RWPE1 (cell line): ENCODE measurements at places on chromosomes 6 and 20.

DNA sequence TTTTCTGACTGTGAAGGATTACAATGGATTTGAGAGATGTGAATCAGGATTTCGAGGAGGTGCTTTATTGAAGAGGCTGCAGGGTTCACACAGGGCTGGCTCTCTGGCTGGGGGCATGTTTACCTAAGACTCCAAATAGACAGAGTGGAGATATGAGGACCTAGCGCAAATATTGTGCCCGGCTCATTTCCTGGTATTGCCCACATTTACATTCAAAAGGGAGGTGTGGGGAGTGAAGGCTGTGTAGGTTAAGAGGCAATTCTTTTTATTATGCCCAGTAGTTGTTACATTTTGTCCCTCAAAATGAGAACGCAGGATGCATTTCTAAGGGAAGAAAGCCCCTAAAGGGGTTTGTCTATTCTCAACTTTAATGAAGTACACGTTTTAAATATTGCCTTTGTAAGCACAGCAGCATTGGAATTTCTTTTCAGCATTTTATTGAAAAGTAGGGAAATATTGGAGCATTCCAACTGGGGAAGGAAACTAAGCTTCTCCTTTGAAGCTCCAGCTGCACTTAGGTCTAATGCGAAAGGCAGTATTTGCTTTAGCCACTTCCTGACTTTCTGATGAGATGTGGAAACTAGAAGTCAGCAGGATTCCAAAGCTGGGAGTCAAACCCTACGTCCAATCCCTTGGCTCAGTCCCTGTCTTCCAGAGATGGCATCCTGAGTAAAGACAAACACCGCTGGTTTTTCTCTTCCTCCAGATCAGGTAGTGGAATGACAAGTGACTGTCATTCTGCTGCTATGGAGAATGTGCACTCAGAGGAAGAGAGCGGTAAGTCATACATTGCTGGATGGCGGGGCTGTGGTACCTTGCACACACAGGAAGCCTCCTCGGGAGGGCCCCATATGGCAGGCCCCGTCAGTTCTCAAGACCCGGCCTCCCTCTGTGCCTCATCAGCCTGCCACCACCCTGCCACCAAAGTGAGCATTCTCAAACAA, 70.7 kb downstream of the MYB start:
- no peak for DNase-seq

- DNase-seq = no peak
These were observed 42.5 kb downstream of the DUSP22 start for GRCh38 chr6:334536-335510.

GRCh38 chr20:48076747-48077146, 291.5 kb upstream of the SULF2 start:
- no peak for DNase-seq

DNA sequence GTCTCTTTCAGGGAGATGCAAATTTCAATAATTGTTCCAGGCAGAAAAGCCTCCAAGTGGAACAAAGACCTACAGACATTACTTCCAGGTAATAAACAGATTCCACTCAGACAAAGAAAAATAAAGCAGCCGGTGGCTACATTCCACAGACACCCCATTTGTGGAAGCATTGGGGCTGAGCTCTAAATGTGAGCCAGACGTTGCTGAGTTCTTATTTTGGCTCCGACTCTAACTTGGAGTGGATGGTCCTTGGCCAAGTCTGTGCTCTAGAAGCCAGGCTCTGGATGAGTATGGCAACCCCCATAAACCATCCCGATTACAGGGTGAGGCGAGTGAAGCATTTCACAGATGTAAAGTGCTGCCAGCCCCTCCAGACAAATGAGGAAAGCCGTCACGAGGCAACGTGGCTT, 6.6 kb downstream of the TRAM2 start:
- DNase-seq = no peak

- DNase-seq = no peak
These were observed 67.1 kb upstream of the NOTCH4 start for GRCh38 chr6:32290886-32291450.

GRCh38 chr6:81743649-81744048, 8.8 kb downstream of the TENT5A start:
- no peak for DNase-seq

DNA sequence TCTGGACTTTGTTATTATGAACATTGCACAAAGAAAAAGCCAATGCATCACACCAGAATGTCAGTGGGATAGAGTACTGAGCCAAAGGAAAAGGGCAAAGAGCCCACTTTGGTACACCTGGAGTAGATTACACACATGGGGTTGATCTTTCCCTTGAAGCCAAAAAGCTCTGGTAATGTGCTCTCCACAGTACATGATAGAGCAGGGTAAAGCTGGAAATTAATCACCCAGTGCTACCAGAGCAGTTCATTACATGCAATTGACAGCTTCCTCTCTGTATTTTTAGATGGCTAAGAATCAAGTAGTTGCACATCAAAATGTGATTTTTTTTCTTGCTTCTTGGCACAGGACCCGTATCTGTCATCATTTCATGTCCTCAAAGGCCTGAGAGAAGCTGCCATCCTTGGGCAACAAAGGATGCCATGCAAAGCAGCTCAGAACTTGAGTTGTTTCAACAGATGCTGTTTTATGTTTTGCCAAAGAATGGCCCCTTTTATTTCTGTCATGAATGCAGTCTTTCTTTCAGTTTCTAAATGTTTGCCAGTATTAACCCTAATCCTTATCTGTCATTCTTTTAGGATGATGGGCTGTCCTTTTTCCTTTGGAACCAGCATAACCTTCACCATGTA, 88.1 kb downstream of the HDGFL1 start:
- DNase-seq = no peak

- peak; percentile 72 for DNase-seq
These were observed 96.1 kb upstream of the BHLHE23 start for GRCh38 chr20:63102721-63103375.

DNA sequence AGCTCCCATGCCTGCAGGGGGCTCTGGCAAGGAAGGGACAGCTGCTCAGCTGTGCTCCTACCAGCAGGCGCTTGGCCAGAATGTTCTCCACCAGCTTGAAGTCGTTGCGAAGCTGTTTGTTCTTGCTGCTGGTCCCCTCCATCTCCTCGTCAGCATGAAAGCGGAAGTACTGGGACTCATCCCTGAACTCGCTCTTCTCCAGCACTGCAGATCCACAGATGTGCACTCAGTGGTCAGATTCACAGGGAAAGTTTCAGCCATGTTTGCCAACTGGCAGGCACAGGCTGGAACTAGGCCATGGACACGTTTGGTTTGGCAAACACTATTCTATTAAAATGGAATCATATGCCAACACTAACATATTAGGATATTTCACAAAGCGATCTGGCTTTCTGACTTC, 167.9 kb downstream of the PREX1 start:
- DNase-seq = no peak

DNA sequence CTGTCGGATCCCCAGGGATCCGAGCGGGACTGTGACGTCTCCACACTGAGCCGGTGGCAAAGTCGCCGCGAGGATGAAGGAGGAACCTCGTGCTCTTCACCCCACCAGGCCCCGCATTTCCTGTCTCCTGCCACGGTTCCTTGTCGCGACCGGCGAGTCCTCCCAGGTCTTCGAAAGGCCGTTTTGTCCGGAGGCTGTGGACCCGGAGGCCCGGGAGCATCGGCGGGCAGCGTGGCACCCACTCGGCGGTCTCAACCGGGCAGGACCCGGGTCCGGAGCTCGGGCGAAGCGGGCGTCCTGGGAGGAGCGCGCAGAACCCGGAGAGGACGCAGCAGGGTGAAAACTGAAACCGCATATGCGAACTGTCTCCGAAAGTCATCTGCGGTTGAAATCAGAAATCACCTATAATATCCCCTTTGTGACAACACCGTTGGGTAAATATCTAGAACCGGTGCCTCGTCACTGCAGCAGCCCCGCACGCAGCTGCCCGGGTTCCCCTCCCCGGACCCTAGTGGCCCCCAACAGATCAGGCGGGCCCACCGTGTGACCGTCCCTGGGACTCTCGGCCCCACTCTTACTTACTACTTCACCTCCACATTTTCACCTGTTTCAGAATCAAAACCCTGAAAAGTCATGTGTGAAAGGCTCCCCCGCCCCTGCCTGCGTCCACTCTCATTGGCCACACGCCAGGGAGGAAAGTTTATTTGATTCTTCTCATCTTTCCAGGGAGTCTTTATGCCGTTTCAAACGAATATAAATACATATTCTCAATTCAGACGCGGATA, 3.1 kb upstream of the ULBP2 start:
- DNase-seq = no peak

- no peak for DNase-seq
These were observed 678.6 kb downstream of the MAFB start for GRCh38 chr20:40010483-40010882.

DNA sequence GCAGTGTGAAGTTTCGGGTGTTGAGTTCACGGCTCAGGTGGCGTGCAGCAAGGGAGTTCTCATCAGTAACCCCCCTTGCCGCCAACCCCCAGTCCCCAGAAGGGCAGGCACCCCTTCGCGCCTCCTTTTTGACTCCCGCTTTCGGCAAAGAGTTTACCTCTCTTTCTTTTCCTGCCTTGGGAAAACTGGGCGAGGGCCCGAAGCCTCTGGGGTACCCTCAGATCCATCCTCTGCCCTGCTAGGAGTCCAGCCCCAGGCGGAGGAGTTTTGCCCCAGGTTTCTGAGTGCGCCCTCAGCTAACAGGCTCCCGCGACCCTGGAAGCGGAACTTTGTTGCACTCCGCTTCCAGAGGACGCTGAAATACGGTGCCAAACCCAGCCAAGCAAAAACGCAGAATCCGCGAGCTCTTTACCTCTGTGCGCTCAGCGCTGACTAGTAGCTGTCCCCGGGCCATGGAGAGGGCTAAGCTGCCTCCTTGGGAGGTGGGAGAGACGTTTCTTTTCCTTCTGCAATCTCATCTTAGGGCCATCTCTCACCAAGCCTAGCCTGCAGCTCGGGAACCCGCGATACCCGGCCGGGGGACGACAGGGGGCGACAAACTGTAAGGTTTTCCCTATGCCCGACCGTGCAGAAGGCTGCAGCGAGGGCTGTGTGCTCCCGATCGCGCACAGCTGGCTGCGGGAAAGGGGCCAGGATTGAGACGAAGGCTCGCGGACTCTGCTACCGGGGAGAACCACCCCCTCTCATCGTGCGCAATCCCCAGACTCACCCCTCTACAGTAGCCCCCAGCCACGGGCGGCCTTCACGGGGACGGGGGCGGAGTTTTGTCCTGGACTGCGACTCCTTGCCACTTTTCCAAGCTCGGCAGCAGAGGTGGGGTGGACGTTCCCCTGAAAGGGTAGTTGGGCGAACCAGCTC, 2.7 kb upstream of the PAX1 start:
- peak; percentile 15 for DNase-seq

DNA sequence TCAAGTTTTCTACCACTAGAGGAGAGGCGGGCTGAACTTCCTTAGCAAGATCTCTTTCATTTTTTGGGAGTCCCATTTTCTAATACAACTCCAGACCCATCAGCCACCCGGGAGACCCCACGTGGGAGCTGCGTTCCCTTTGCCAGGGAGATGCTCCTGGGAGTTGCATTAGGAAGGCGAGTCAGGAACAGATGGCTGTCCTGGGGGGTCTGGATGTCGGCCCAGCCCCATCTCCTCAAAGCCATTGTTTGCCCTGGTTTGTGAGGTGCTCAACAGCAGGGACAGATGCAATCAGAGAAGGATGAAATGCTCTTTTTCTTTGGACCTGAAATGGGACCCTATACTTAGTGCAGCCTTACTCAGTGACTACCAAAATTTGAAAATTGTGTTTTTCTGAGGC, 39.4 kb downstream of the CARMIL1 start:
- DNase-seq = no peak

DNA sequence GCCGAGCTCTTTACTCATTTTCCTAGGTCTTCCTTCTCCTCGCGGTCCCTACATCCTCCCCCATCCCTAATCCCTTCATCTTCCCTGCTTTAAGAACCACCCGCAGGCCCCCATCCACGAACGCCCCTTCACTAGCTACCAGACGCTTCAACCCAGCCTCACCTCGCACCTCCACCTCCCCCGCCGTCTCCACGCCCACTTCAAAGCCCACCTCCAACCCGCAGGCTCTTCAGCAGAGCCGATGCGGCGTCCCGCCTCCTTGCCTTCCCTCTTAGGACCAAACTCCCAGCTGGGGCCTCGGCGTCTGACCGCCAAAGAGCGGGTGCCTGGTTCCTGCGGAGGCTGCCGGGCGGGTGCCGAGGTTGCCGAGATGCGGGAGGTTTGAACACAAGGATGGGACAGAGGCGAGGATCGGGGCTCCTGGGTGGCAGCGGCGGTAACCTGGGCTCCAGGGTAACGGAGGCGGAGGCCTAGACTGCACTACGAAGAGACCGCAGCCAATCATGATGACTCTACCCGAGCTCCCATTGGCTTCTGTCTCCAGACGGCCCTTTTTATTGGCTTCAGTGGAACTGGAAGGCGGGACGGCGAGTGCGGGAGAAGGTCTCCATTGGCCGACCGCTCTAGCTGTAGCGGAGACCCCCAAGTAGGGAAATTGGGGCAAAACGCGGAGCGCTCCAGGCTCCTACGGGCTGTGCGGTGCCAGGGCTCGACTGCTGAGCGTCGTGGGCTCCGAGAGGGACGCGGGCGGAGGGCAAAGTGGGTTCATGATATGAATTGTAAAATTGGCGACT, at the start of gene LCA5:
Gene LCA5, minus strand, starts transcription at position 477 of the 794 bp plus-strand sequence. CDS start 18,536 bp downstream, outside the sequence.
- peak; percentile 96 for DNase-seq

GRCh38 chr20:46709459-46710152, at the start of gene SLC2A10:
Gene SLC2A10, plus strand, starts transcription at chr20:46709649. Its CDS starts 88 bp downstream, at chr20:46709737.
- no peak for DNase-seq

DNA sequence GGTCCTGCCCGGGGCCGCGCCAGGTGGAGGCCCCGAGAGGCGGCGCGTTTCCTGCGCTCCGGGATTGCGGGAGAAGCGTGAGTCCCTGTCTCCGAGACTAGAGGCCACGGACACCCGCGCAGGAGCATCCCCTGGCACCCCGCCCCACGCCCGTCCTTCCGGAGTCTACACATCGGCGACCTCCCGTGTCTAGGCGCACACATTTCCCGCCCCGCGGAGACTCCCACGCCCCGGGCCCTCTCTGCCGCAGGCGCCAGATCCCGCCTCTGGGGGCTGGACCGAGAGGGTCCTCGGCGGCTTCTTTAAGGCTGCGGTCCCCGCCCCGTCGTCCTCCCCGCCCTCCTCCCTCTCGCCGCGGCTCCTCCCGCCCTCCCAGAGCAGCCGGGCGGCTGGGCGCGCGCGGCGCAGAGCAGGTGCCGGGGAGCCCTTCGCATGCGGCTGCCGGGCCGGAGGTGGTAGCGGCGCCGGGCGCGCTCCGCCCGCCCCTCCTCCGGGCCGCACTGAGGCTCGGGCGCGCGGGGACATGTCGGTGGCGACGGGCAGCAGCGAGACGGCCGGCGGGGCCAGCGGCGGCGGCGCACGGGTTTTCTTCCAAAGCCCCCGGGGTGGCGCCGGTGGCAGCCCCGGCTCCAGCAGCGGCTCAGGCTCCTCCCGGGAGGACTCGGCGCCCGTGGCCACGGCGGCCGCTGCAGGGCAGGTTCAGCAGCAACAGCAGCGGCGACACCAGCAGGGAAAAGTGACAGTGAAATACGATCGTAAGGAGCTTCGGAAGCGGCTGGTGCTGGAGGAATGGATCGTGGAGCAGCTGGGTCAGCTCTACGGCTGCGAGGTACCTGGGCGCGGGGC, at the start of gene PPP1R14C:
Gene PPP1R14C, plus strand, starts transcription at position 375 of the 846 bp plus-strand sequence. Its CDS starts 149 bp downstream, at position 524.
- DNase-seq = peak; percentile 69
